Stimulated activated naive B cell treated with anti-CD40 and anti-IgM and Interleukin-4, amounts not matched to agents 10 μg/mL and 1 μg/mL and 100 μg/mL, for 72 hours (primary cell): ENCODE measurements at places on chromosomes 2 and 18.

DNA sequence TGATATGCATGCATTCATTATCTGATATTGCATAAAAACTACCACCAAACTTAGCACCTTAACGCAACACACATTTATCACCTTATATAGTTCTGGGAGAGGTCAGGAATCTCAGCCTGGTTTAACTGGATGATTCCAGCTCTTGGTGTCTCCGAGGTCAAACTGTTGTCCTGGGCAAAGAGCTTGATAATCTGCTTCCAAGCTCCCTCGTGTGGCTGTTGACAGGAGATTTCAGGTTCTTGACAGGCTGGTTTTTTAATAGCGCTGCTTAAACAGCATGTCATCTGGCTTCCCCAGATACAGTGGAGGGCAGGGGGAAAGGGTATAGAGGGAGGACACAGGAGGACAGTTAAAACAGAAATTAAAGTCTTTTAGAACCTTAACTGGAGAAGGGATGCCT, 785.0 kb downstream of the CNTNAP5 start:
- no peak overlapping the region for H3K4me3 ChIP-seq
- no peaks in the 10 kb centered on the region for H3K4me1 ChIP-seq
- no peaks in the 10 kb centered on the region for H3K36me3 ChIP-seq

- H3K27me3 ChIP-seq: no peaks in the 10 kb centered on the region
- peak; percentile 12 for DNase-seq
- H3K36me3 ChIP-seq: peaks cover 29% of the 10 kb centered on the region
Observed at GRCh38 chr2:216222650-216223352, 113.7 kb downstream of the XRCC5 start.

DNA sequence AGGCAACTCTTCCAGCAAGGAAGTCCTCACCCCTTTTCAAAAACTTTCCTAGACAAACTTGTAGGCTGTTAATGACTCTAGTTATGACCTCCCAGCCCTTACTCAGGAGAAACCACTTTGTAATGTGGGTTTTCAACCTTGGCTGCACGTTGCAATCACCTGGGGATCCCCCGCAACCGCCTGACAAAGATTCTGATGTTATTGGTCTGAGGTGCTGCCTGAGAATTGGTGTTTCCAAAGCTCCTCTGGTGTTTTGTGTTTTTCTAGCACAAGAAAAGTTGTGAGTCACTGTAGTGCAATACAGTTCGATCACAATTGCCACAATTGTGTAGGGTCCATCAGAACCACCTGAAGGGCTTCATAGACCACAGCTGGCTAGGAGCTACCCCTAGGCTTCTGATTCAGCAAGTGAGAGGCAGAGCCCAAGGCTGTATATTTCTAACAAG, 121.6 kb downstream of the SP100 start:
- DNase-seq: peak; percentile 54
- peak overlapping the region; percentile 73 for H3K27ac ChIP-seq
- peaks cover 31% of the 10 kb centered on the region for H3K36me3 ChIP-seq
- H3K4me1 ChIP-seq: peaks cover 69% of the 10 kb centered on the region
- H3K4me3 ChIP-seq: peak overlapping the region; percentile 35

DNA sequence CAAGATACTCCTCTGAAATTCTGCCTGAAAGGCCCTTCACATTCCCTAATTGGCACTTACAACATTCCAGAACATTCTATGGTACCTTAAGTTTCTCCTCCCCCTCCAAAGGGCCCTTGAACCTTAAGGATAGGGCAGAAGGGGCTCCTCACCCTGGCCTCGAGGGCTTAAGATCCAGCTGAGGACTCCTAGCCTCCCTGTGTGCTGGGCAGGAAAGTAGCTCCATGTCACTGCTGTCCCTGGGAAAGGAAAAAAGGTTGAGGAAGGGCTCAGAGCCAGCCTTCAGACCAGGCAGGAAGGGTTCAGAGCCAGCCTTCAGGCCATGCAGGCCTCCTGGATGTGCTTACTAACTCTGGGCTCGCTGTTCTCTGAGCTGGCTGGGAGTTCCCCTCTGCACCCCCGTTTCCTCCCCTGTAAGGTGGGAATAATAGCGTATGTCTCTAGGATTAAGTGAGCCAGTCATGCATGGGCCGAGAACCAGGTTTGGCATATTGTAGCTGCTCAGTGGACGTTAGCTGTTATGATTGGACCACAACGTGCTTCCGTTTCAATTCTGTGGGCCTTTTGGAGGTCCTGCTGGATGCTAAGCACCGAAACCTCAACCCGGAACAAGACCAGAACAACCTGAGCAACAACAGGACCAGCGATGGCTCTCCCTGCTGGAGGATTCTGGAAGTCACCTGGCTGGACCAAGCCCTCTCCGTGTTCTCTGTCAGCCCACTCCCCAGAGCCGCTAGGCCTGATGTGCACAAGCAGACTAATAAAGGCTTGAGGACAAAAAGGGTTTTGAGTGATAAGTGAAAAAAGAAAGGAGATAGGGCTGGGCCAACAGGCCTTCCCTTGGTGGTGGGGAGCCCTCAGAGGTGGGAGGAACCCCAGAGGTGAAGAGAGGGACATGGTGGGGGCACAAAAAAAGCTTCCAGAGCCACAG, 1.0 kb upstream of the B3GNT7 start:
- peak overlapping the region; percentile 100 for H3K27ac ChIP-seq
- peak overlapping the region; percentile 100 for H3K4me3 ChIP-seq
- H3K36me3 ChIP-seq: peaks cover 24% of the 10 kb centered on the region
- peak; percentile 67 for DNase-seq
- H3K27me3 ChIP-seq: no peaks in the 10 kb centered on the region

DNA sequence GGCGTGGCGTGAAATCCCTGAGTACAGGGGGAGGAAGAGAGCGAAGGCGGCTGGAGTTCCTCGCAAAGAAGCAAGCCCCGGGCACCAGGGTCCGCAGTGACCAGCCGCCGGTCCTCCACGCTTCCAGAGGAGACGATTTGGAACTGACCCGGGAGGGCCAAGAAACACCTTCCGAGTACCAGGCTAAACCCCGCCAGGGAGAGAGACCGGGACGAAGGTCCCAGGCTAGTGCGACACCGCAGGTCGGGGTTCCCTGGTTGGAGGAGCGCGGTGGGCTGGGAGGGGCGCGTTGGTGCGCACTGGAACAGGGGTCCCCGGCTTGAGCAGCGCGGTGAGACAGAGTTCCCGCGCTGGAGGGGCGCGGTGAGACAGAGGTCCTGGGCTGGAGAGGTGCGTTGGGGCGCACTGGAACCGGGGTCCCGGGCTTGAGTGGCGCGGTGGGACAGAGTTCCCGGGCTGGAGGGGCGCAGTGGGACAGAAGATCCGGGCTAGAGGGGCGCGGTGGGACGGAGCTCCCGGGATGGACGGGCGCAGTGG, 901 bp downstream of the WDFY1 start:
- peak overlapping the region; percentile 97 for H3K27ac ChIP-seq
- DNase-seq: peak; percentile 15
- H3K27me3 ChIP-seq: no peaks in the 10 kb centered on the region
- H3K4me1 ChIP-seq: peaks cover 39% of the 10 kb centered on the region

DNA sequence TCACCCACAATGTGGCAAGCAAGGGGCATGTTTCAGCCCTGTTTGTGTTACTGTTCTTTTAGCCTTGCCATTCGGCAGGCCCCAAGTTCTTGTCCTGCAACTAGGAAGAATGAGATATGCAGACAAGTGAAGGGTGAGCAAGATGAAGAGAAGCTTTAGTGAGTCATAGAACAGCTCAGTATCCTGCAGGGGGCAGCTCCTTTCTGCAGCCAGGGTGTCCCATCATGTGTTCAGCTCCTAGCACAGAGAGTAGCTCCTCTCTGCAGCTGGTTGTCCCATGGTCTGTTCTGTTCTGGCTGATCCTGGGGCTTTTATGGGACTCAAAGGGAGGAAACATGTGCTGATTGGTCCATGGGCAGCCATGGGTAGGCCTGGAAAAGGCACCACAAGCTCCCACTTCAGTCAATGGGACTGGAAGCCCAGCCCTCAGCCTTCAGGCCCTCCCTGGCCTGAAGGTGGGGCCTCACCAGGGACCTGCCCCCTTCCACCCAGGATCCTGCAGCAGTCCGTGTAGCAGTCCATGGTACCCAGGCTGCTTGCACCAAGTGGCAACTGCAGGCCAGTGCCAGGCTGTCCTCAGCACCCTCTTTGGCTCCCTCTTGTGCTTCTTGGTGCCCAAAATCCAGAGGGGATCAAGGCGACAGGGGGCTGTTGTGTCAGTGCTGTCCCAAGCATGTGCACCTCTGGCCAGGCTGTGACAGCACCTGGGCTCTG, 326.4 kb downstream of the NR4A2 start:
- H3K4me3 ChIP-seq: no peak overlapping the region
- no peaks in the 10 kb centered on the region for H3K4me1 ChIP-seq
- H3K27ac ChIP-seq: no peak overlapping the region
- H3K36me3 ChIP-seq: no peaks in the 10 kb centered on the region
- no peaks in the 10 kb centered on the region for H3K27me3 ChIP-seq

DNA sequence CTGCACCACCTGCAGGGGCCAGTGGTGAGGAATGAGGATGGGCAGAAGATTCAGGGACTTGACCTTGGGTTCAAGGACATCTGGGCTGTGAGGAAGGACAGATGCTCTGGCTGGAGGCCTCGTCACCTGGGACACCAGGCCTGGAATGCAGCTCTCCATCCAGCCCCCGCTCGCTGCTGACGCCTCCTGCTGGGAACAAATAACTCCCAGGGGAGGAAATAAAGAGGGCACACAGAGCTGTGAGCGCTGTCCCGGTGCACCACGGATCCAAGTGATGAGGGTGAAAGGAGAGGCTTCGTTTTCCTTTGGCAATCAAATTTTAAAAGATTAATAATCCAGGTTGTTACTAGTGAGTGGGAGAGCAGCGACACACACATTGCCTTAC, 368.0 kb upstream of the MYT1L start:
- H3K4me3 ChIP-seq: no peak overlapping the region
- H3K27ac ChIP-seq: no peak overlapping the region
- H3K27me3 ChIP-seq: no peaks in the 10 kb centered on the region
- H3K36me3 ChIP-seq: no peaks in the 10 kb centered on the region
- no peaks in the 10 kb centered on the region for H3K4me1 ChIP-seq
